Stimulated activated CD8-positive, alpha-beta memory T cell treated with anti-CD3 and anti-CD28 coated beads, Interleukin-12 subunit alpha, Interleukin-12 subunit beta, amount 100 ng/mL, for 4 hours (primary cell): ENCODE measurements at places on chromosomes 7 and 10.

- DNase-seq, result no peak
Measured at GRCh38 chr7:139284252-139284896, 53.3 kb downstream of the UBN2 start.

DNA sequence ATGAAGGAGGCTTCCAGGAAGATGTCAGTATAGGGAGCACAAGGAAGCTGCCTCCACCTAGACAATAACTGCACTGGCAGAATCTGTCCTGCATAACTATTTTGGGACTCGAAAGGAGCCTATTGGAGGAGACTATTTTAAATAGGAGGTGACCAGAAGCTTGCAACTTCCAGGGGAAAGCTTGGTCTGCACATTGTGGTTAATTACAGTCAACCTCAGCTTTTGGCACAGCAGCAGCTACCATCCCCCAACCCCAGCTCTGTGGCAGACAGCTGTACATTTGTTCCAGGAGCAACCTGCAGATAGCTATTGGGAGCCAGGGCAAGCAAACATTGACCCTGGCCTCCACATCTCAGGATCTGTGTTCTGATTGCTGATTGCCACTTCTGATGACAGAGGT lies 46.3 kb upstream of the NANOS1 start:
- DNase-seq, result no peak

GRCh38 chr7:33841705-33842129 lies 63.6 kb upstream of the BMPER start:
- no peak for DNase-seq

DNA sequence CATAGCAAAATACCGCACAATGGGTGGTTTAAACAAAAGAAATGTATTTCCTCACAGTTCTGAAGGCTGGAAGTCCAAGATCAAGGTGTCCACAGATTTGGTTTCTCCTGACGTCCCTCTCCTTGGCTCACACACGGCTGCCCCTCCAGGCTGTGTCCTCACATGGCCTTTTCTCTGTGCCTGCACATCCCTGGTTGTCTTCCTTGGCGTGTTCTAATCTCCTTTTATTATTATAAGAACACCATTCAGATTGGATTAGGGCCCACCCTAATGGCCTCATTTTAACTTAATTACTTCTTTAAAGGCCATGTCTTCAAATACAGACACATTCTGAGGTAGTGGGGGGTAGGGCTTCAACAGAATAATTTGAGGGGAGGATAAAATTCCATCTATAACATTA lies 87.9 kb downstream of the FZD1 start:
- DNase-seq, result no peak

GRCh38 chr10:83603708-83604107 lies 535.6 kb upstream of the GHITM start:
- no peak for DNase-seq

GRCh38 chr7:55774327-55775050 lies 88.1 kb downstream of the SEPTIN14 start:
- DNase-seq, result no peak

GRCh38 chr10:112535531-112535951 lies 88.5 kb downstream of the VTI1A start:
- DNase-seq, result no peak

GRCh38 chr10:13913897-13914296 lies 327.1 kb downstream of the PRPF18 start:
- no peak for DNase-seq

DNA sequence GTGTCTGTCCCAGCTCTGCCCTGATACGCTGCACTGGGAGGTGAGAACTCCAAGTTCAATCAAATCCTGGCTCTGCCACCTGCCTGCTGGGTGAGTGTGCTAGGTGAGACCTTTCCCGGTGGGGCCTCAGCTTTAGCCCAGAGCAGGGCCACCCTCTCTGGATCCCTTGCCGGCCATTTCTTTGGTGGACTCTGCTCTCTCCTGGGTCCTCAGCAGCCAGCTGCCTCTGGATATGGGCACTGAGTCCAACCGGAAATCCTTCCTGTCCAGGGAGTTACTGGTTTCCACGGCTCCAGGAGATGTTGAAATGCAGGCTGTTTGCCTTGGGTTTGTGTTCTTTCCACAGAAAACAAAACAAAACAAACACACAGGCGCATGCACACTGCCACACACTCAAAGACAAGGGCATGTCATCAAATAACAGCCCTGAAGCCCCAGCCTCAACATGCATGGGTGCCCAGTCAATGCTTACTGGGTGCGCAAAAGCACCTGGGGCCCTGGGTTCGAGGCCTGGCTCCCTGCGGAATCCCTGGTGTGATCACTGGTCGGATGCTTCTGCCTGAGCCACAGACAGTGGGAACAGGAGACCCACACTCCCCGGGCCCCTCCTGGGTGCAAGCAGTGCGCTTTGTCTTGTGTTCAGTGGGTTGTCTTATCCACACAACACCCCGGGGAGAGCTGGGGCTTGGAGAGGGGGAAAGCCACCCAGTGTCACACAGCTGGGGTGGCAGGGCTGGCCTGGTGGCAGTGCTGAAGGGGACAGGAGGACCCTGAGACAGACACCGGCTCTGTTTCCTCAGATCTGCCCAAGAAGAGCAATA lies 33.1 kb downstream of the PPIF start:
- DNase-seq, result no peak

DNA sequence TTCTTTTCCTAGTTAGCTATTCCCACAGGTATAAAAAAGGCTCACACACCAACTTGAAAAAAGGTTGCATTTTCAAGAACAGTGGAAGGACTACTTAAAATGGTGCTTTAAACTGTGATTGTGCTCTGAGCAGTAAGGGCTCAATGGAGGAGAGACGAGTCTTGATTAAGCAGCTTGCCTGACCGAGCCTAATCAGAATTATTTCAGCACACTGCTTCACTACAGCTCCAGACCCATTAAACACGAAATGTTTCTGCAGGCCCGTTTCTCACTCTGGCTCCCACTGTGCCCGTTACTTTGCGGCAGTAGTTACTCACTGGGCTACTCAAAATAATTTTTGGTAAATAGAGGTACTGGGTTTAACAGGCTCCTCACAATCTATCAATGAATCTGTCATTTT lies 126.0 kb downstream of the NRCAM start:
- no peak for DNase-seq

DNA sequence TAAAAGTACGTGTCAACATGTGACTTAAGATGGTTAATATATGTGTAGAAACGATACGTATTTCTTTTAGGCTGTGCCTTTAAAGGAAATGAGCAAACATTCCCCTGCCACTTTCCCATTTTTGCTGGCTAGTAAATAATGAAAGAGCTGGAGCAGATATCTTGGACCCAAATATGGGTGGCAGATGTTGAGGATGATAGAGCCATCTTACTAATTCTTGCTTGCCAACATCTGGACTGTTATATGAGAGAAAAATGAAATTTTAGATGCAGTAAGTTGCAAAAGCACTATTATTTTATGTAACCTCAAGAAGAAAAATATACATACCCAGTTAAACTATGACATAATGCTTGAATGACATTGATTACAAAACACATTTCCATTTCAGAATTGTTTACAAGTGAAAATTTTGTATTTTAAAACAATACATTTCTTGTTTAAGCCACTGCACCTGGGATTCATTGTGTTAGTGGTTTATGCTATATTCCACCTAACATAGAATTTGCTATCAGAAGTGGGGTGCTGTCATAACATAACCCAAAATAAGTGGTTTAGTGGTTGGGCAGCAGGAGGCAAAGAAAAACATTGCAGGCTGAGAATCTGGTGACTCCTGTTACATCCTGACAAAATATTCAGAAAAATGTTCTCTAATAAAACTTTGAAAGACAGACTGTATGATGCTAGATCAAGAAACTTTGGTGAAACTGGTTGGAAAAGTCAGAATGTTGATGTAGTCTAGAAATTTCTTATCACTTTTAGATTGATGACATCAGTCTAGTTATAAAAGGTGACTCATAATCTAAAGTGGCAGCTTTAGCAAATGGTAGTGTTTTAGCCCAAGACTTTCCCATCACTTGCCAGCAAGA lies 305.0 kb downstream of the PTEN start:
- DNase-seq, result no peak

DNA sequence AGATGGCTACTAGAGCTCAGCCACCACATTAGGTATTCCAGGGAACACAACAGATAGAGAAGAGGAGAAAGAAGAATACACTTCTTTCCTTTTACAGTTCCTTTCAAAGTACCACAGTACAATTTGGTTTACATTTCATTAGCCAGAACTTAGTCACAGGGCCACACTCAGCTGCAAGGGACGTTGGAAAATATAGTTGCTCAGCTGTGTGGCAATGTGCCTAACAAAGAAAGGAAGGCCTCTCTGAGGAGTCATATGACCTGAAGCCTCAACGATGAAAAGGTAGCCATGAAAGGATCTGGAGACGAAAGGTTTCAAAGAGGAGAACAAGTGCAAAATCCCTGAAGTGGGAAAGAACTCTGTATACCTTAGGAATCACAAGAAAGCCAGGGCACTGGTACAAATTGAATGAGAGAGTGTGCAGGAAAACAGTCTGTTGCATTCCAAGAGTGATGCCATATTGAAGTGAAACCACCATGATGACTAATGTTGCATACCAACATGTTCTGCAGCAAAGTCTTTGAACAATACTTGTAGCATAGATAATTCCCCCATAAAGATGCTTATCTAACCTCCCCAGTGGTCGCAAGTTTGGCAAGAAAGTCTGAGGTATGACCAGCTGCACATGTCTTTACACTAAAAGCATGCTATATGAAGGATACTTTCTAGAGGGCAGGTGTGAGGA lies 278.9 kb downstream of the HPSE2 start:
- DNase-seq, result no peak

GRCh38 chr7:79979437-79979836 lies 155.2 kb upstream of the GNAI1 start:
- DNase-seq, result no peak

DNA sequence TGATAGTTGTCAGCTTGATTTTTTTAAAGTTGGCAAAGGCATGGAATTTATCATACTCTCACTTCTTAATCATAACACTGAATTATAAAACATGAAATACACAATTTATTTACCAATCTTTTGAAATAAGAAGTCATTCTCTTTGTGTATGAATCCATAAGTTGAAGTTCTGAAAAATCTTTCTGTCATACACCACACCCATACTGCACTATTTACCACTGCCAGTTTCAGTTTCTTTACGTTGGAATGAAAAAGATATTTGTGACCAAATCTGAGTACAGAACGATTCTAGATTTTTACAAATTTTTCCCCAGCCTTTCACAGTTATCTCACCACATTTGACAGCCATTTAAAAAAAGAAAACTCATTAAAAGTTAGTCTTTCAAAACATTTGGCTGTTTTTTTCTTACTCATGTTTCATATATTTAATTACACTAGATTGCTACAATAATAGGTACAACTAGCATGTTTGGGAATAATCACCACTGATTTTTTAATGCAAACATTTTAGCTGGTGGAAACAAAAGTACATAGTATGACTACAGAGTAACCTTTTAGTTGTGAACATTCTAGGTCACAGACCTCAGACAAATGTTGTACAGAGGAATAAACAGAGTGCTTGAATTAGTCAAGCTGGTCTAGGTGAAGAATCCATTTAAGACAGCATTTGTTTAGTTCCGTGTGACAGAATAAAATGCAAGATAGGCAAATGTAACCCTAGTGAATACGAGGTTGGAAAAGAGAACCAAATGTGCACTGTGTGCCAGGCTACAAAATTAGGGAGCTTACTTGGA lies 185.0 kb upstream of the LRRN3 start:
- DNase-seq, result no peak

DNA sequence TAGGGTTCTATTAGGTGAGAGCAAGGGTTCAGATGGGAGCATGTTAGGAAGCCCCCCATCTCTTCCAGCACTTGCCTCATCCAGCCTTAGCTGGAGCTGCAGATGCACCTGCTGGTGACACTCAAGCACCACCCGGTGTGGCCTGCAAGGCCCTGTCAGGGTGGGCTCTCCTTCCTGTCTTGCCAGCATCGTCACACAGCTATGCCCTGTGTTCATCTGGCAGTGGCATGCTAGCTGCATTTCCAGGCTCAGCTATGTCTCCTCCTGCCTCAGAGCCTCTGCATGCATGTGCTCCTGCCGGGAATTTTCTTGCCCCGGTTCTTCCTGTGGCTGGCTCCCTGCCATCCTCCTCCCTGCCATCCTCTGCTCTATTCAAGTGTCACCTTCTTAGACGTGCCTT lies 129.7 kb upstream of the KLF6 start:
- DNase-seq, result no peak

DNA sequence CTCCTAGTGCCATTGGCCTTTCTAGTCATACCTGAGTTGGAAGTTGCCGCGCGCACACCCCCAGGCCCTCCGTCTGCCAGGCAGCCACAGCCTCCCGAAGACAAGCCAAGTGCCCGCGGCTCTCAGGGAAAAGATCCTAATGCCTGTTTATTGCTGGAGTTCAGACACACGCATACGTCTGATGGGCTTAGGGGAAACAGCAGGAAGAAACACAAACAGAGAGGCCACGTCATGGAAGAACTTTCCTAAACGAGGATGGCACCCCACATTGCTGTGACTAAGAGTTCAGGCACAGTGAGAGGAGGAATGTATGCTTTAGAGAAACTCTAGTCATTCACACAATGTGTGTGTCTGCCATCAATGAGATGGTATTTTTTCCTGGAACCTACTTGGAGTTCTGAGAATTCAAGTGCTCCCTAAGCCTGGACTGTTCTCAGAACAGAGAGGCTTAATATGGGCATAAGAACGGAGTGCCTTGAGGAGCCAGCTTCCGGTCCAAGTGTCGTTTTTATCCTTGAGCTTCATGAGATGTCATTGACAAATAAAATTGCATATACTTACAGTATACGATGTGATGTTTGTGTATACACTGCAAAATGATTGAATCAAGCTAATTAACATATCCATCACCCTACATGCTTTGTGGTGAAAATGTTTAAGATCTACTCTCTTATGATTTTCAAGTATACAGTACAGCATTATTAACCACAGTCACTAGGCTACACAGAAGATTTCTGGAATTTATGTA lies 11.6 kb upstream of the RBP3 start:
- DNase-seq, result no peak

GRCh38 chr10:83205861-83206260 lies 933.4 kb upstream of the GHITM start:
- no peak for DNase-seq

DNA sequence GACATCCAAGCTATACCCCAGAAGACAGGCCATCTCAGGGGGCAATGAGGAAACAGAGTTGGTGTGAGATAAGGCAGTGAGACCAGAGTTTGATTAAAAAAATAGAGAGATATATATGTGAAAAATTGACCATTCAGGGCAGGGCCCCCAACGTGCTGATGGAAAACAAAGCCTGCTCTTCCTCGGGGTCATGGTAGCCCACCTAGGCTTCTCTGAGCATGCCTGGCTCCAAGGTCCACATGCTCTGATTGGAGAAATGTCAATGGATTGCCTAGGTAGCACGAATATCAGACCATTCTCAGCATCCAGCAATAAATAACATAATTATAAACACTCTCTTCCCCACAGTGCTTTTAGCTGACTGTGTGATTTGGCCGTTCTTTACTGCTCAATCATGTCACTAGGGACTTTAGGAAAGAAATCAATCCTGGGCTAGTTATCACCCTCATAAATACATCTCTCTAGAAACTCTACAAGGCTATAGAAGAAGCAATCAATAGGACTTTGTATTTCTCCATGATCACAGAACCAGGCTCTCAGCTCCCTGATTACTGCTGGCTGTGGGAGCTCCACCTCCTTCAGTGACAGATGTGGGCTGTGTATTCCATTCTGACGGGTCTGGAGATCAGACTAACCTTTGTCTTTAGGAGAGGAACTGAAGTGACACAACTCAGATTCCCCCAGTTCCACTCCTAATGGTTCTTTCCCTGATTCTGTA lies 766.4 kb downstream of the GRID1 start:
- no peak for DNase-seq
